ENCODE measurements at places on chromosomes 1 and 21.

DNA sequence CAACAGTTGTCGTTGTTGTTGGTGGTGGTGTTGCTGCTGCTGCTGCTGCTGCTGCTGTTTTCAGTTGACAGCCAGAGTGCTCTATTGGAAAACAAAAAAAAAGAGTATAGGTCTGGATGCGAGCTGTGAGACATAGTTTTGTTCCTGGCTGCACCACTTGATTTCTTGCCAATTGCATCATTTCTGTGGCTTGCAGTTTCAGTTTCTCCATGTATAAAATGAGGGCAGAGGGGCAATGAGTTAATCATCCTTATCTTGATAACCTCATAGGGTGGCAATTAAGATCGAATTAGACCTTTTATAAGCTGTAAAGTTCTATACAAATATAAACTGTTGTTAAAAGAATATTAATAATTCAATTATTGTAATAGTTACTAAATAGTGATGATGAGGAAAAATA, 156.7 kb downstream of the DMRTA2 start:
- no peak for DNase-seq

DNA sequence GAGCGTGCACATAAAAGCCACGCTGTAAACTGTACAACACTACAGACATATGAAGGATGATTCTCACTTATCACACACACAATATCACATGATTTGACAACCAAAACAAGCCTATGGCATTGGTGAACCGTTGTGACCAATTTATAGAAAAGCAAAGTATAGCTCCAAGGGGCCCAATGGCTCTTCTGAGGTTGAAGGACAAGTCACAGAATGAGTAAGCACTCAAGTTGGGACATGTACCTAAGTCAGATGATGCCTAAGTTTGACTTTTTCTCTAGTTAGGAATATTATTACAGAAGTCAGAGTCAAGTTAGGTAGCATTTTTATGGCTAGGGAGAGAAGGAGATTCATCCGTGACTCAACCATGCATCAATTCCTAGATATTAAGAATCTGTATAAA, 45.7 kb downstream of the PLPP3 start:
- no peak for DNase-seq

DNA sequence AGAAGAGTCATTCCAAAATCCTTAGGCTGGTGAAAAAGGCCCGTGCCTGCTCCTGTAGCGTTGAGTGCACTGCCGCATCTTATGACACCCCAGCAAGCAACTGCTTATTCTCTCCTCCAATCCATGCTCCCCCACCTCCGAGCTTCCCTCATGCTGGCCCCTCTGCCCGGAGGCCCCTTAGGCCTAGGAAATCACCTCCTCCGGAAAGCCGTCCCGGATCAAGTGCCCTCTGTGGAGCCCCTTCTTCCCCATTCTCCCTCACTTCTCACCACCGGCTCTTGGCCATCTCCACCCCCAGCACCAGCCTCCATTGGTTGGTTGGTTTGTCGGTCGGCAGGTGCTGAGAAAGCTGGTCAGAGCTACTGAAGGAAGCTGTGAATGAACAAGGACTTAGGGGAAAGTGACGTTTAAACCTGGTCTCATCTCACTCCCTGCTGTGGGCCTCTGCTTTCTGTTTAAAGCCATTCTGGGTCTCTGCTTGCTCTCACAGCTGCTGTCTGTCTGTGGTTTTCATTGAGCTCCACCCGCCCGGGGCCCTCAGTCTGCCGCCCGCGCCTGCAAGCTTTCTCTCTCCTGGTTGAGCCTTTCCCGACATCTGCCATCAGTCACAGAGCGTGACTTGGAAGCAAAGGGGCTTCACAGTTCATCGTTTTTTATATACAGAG, 122.2 kb downstream of the KCNN3 start:
- DNase-seq = no peak

DNA sequence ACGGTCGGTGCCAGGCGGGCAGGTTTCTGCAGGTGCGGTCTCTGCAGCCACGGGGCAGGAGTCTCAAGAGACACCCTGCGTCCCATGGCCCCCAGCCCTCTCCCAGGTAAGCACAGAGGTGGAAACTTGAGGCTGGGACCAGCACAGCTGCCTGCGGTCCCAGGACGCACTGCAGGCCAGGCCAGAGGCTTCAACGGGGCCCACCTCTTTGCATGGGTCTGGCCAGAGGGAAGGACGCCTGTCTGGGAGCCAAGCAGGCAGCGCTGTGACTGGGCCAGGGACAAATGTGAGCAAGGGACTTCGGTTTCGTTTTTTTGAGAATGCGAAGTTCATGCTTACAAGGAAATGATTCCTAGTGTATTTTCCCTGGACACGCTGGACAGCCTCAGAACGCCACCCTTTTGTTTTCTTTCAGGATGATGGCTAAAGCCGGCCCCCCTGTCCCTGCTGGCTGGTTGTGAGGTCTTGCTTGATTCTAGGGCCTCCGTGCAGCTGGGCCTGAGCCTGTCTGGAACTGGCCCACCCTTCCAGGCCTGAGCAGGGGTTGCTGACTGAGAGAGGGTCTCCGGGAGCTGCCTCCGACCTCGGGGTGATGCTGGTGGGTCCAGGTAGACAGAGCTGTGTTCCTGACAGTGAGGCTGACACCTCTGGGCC, 38.3 kb downstream of the MORN1 start:
- no peak for DNase-seq

- no peak for DNase-seq
Measured at GRCh38 chr21:46217511-46218196, 10.9 kb downstream of the LSS start.

- DNase-seq = no peak
Measured at GRCh38 chr1:18641005-18641941, 10.6 kb downstream of the PAX7 start.

GRCh38 chr1:229396585-229397206, 37.2 kb downstream of the ACTA1 start:
- no peak for DNase-seq

DNA sequence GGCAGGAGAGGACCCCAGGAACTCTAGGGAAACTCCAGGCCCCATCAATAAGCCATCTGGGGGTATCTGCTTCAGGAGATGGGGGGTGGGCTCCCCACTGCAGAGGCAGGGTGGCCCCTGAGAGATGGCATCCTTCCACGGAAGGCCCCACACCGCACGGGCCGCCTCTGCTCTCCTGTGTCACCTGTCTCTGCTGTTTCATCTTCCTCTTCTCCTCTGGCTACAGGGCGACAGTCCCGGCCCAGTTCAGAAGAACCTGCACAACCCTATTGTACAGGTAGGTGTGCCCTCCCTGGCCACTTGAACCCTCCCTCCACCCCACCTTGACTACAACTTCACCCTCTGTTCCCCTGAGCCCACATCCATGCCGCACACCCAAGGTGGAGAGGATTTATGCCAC, 90.2 kb upstream of the TMEM51 start:
- DNase-seq = no peak

DNA sequence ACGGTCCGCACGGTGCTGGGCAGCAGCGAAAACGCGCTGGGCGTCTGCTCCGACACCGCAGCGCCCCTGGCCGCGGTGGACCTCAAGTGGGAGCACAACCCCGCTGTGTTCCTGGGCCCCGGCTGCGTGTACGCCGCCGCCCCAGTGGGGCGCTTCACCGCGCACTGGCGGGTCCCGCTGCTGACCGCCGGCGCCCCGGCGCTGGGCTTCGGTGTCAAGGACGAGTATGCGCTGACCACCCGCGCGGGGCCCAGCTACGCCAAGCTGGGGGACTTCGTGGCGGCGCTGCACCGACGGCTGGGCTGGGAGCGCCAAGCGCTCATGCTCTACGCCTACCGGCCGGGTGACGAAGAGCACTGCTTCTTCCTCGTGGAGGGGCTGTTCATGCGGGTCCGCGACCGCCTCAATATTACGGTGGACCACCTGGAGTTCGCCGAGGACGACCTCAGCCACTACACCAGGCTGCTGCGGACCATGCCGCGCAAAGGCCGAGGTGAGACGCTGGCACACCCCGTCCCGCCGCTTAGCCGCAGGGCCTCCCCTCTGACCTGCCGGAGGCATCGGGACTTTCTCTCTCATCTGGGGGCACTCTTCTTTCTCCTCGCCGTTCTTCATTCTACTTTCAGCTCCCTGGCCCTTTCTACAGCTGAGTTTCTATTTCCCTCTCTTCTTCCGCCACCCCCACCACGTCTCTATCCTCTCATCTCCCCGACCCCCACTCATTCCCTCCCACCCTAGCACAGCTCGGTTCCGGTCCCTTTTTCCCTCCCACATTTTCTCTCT, 1.0 kb downstream of the NPR1 start:
- no peak for DNase-seq

DNA sequence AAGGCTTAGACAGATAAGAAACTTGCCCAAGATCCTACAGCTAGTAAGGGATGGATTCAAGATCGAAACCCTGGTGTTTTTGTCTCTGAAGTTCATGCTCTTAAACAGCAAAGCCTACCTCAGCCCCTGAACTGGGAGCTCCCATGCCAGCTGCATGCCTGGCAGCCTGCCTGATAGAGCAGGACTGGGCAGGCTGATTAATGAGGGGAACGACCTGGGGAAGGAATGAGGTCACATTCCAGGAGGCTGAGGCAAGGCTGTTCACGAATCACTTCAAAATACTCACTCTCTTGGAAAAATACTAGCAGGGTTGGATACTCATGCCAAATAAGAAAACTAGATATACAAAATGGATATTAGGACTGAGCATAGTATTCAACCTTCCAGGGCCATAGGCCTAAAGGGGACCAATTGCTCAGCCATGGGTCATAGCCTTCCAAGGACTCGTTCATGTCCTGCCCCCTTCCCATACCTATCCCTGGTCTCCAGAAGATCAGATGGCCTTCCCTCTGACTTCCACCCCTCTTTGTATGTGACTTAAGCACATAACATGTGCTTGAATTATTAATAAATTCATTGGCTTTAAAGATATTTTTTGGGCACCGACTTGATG, 15.6 kb upstream of the TACSTD2 start:
- no peak for DNase-seq

- no peak for DNase-seq
Measured at GRCh38 chr1:109884242-109884891, 26.3 kb upstream of the CSF1 start.

DNA sequence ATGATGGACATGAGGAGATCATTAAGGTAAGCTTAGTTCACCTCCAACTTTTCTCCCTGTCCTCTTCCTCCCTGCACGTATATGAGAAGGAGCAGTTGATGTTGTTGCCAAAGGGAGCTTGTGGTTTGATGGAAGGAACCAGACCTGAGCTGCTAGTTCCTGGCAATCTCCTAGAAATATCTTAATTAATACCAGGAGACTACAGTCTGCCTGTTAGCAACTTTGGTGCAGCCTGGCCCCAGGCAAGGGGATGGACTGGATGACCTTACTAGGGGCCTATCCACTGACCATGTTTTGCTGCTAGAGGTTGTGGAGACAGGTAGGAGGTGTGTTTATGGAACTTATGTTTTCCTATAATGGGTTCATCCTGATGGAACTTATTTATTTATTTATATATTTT, 22.6 kb downstream of the TUFT1 start:
- no peak for DNase-seq

DNA sequence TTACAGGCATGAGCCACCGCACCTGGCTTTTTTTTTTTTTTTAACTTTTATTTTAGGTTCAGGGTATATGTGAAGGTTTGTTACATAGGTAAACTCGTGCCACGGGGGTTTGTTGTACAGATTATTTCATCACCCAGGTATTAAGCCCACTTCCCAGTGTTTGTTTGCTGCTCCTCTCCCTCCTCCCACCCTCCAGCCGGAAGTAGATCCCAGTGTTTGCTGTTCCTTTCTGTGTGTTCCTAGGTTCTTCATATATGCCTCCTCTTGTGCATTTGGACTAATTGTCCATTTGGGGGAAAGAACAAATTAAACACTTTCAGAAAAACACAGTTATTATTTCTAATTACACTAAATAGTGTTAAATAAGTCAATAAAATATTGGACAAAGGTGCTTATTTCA, 1.1 kb upstream of the SLC2A7 start:
- no peak for DNase-seq

GRCh38 chr1:36783475-36783874, 250.8 kb downstream of the GRIK3 start:
- DNase-seq = no peak

DNA sequence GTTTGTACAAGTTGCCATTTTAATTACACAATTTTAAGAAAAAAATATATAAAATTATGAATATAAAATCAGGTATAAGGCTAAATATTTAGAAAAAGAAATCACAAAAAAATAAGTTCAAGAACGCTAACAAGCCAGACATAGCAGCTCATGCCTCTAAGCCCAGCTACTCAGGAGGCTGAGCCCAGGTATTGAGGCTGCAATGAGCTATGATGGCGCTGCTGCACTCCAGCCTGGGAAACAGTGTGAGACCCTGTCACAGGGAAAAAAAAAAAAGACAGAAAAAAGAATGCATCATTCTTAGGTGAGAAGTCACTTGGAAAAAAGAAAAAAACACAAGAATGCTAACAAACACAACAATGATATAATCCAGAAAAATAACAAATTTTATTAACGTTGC, 112.3 kb upstream of the PRDX6 start:
- DNase-seq = no peak

GRCh38 chr1:202658769-202659168, 51.5 kb downstream of the SYT2 start:
- DNase-seq = no peak

- DNase-seq = no peak
Measured at GRCh38 chr21:14947613-14948160, 117.1 kb downstream of the NRIP1 start.

- peak; percentile 56 for DNase-seq
Measured at GRCh38 chr1:153572569-153573015, 6.9 kb upstream of the S100A2 start.

DNA sequence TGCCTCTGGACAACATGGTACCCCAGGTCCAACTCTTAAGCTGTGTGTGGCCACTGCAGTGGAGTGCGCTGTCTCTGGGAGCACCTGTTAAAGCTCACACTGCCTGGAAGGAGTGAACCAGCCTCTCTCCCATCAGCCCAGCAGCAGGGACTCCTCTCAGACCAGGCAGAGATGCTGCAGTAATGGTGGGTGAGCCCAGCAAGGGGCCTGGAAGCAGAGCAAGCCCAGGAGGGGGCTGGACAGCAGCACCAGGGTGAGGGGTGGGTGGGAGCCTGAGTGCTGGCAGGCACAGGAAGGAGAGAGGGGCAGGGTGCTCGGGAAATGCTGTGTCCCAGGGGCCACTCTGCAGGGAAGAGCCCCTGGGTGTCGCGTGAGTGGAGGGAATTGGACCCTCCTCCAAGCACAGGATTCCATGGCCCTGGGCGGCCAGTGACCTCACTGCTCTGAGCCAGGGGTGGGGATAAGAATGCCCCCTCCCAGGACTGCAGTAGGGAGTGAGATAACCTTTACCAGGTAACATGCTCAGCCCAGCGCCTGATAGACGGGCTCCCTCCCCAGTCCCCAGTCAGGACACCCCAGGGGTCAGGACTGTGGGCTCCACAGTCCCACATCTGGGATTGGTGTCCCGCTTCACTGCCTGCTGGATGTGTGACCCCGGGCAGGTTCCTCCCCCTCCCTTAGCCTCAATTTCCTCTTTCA, 313.1 kb downstream of the MATN1 start:
- DNase-seq = peak; percentile 20

- no peak for DNase-seq
Measured at GRCh38 chr1:220999872-221000863, 120.9 kb downstream of the HLX start.

- DNase-seq = no peak
Measured at GRCh38 chr1:14996133-14997050, 157.2 kb upstream of the TMEM51 start.

GRCh38 chr1:39738622-39739366, at the start of gene PPIE:
TSS of gene PPIE (plus strand) at chr1:39738882. CDS start at chr1:39738901, 19 bp downstream.
- peak; percentile 91 for DNase-seq

GRCh38 chr1:115807723-115808122, 33.2 kb downstream of the NHLH2 start:
- peak; percentile 48 for DNase-seq
